Activated CD4-positive, alpha-beta memory T cell treated with anti-CD3 and anti-CD28 coated beads for 36 hours (primary cell): ENCODE measurements at places on chromosomes 1 and 21. TPM values are rescaled to one million over a fixed set of nuclear protein-coding genes. Genes with fewer than 3 reads are reported as not detected.

Gene S100A8
- not detected for total RNA-seq

Gene KCNK1
- total RNA-seq: 5.2 TPM

Gene CELA3B
- not detected for total RNA-seq

Gene UBE4B
- total RNA-seq: 24.3 TPM

Gene CNKSR1
- total RNA-seq: 1.5 TPM

Gene CROCC
- total RNA-seq: 18.7 TPM

Gene ID3
- total RNA-seq: 36.2 TPM
